ENCODE measurements at places on chromosomes 7 and 10.

DNA sequence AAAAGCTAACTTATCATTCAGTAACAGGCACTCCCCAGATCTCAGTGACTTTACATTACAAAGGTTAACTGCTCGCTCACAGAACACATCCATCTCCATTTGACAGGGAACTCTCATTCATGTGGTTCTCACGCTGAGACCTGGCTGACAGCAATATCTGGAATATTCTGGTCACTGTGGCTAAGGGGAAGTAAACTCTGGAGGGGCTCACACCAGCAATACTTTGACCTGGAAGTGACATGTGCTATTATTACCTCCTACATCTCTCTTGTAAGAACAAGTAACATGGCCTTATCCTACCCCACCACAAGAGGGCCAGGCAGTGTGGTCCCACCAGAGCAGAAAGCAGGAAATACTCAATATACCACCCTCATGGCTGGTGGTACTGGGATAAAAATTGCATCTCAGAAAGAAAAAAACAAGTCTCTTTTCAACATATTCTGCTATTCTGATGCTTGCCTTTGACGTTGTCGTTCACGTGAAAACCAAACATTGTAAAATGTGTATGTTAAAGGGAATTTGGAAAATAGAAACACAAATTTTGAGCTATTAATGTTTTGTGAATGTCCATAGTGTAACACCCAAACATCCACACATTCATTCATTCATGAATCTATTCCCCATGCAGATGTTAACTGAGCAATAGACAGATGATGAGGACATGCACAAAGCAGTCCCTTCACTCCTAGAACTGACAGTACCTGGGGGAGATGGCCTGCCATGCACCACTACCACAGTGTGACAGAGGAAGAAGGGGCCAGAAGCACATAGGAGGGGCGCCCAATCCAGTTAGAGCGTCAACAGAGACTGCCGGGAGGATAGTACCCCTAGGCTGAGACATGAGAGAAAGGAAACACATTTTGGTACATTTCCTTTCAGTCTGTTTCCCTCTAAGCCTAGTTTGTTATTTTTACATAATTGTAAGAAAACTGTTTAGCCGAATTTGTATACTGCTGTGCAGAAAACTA lies 166.0 kb upstream of the SP4 start:
- peak; percentile 39 for DNase-seq

DNA sequence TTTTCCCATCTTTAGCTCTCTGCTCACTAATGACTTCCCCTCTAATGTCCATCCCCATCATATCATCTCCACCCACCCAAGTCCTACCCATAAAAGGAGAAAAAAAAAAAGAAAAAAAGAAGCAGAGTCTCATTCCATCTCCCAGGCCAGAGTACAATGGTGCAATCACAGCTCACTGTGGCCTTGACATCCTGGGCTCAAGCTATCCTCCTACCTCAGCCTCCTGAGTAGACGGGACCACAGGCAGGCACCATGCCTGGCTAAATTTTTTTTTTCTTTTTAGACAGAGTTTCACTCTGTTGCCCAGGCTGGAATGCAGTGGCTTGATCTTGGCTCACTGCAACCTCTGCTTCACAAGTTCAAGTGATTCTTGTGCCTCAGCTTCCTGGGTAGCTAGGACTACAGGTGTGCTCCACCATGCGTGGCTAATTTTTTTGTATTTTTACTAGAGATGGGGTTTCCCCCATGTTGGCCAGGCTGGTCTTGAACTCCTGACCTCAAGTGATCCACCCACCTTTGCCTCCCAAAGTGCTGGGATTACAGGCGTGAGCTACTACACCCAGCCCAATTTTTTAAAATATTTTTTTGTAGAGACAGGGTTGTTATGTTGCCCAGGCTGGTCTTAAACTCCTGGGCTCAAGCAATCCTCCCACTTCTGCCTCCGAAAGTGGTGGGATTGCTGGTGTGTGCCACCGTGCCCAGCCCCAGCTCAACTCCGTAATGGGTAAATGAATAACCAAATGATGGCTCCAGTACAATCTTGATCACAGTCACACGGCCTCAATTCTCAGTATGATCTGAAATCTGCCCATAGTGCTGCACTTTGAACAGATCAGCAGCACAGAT lies 24.6 kb upstream of the SGMS1 start:
- DNase-seq = no peak

GRCh38 chr10:108957681-108958080 lies 965.6 kb downstream of the XPNPEP1 start:
- DNase-seq = peak; percentile 34

DNA sequence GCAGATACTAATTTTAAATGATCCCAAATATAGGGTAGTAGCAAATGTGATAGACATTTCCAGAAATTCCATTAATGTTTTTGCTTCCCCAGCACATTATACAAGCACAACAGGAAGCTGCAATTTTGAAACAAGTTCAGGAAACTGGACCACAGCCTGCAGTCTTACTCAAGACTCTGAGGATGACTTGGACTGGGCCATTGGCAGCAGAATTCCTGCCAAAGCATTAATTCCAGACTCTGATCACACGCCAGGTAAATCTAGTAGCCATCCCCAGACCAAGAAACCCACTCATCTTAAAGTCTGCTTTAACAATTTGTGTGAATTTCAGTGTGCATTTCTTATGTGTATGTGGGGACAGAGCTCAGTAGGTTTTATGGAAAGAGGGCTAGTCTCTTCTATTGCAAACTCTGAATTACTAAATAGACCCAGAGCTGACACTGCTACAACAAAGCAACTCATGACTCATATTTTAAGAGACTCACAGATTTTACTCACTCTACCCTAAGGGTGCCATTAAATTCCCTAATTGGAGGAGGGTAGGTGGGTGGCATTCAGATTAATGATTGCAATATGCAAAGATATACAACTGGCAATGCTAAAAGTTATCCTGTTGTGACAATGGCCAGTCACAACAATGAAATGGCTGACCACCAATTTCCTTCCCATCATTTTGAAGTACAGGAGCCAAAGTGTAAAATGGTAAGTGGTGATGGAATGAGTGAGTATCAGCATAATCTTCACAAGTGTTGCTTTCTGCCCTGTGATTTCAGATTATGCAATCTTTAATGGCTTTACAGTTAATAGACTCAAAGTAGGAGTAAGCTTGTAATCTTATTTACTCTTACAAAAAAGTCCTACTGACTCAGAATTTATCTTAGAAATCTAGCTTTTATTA lies 317.6 kb upstream of the PLXDC2 start:
- DNase-seq = no peak

DNA sequence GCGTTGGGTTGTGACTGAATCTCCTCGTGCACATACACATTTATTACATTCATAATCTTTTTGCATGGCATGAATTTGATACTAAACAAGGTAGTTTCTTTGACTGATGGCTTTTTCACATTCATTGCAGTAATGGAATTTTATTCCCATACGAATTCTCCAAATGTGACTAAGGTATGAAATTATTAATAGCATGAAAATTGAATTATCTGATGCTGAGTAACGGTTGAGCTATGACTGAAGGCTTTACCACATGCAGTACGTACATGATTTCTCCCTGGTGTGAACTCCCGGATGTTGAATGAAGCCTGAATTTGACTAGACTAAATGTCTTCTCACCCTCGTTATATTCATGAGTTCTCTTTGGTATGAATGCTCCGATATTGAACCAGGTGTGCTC lies 104.4 kb upstream of the C1GALT1 start:
- DNase-seq = no peak

GRCh38 chr7:69844264-69844868 lies 246.1 kb downstream of the AUTS2 start:
- no peak for DNase-seq
